ENCODE measurements at places on chromosomes 1 and 21. TPM values are rescaled to one million over a fixed set of nuclear protein-coding genes. Genes with fewer than 3 reads are reported as not detected.

DNA sequence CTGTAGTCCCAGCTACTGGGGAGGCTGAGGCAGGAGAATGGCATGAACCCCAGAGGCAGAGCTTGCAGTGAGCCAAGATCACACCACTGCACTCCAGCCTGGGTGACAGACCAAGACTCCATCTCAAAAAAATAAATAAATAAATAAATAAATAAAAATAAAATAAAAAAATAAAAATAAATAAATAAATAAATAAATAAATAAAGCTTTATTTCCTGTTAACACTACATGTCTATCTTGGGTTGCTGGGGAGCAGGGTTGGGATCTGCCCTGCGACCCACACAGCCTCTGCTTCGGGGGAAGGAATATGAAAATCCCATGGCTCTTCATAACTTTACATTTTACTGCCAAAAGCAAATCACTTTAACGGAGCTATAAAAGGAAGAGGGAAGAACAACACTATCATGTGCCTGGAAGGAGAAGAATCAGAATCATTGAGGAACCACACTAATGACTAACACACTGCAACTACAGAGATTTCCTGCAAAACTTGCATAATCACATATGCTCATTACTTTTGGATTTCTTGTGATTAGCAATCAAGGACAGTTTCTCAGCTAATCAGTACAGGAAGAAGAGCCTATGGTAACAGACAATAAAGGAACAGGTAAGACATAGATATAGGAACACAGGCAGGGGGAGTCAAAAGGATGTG, 72.8 kb upstream of the CD55 start:
- no peak for DNase-seq

- DNase-seq = peak; percentile 77
These were observed 29.7 kb downstream of the EPHA2 start for GRCh38 chr1:16126160-16126559.

The ERICH3 gene
- total RNA-seq = not detected

DNA sequence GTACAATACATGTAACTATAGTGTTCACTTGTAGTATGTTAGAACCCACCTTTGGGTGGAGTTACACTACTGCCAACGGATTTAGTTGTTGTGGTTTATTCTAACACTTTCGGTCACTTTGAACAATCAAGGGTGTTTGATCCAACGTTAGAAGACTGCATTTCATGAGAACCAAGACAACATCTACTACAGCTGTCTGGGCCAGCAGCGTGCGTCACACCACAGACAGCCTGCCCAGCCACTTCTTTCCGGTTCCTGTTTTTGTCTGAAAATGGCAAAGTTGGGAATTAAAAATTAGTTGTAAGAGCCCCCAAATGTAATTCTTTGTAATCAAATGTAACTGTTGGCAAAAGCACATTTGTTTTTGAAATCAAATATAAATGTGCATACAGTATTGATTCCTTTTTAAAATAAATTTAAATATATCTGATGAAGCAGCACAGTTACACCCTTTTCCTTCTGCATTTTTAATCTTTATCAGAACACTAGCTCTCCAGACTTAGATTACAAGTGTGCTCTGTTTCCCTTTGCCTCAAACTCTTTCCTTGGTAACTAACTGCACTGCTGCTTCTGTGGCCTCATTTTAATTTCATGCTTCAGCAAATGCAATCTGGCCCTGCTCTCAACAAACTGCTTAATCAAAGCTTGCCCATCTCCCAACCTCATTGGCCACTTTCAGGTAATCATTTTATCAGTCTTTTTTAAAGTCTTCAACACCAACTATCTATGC, 86.6 kb upstream of the DPH5 start:
- no peak for DNase-seq

DNA sequence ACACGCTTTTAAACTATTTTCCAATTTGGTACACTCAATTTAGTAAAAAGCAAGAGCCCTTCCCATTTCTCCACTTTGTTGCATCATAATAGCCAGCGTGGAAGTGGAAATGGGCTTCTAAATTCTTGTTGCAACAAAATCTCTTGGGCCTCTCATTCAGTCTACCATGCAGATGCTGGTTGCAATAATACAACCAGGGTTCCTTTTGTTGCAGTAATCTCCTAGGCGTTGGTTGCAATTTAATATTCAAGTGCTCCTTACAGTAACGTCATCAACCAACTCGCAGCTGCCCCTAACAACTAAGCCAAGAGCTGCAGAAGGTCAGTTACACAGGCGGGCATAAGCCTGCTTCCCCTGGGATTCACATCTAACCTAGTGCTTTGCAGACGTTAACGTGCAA, 2.7 kb upstream of the HDGF start:
- no peak for DNase-seq

DNA sequence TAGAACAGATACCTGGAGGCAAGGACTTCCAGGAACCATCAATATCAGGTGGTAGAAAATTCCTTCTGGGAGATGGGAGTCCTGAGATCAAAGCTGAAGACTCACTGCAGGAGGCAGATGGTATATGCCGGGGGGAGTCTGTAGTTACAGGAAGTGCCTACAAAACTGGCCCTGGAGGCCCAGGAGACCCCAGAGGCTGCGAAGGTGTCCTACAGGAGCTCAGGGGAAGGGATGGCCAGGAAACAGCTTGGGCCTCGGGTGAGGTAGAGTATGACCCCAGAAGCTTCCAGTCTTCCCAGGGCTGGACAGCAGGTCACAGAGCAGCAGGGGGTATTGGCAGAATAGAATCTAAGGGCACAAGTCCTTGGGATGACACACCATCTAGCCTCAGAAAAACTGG, 16.4 kb downstream of the IGFN1 start:
- DNase-seq = no peak

DNA sequence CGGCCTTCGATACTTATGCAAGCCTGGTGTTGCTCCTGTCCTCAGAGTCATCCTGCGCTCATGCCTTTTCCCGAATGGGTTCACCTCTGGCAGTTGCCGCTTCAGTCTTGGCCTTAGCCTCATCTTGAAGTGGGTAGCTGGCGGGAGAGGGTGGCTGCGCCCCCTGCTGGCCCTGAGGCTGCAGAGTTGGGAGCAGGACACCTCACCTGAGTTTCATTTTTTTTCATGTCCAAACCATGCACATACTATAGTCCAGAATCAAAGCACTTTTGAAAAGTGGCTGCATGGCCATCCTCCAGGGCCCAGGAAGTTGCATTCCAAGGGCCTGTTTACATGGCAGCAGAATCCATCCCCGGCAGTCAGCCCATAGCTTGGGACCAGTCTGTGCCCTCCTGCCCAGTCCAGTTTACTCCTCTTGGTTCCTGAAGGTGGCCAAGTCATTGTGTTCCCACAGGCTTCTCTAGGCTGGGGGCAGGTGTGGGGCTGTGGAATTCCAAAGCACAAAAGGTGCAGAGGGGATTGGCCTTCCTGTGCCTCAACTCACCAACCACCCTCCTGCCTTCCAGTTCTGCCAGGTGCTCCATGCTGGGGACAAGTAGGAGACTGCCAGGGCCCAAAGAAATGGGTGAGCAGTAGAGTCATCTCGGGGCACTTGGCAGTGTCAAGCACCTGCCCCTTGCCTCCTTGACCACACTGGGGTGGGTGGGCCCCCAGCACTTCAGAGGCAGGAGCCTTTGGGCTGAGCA, 44.0 kb downstream of the YARS1 start:
- peak; percentile 97 for DNase-seq

GRCh38 chr1:201538612-201539551, at the start of gene NAV1:
NAV1 (plus strand) TSS chr1:201539127; CDS start chr1:201622885, 83,758 bp downstream.
- peak; percentile 97 for DNase-seq

GRCh38 chr21:32516756-32517649, 68.3 kb downstream of the TCP10L start:
- peak; percentile 90 for DNase-seq

The KPNA6 gene
- total RNA-seq = 64.8 TPM

GRCh38 chr1:204128964-204129896, 22.6 kb downstream of the ETNK2 start:
- DNase-seq = peak; percentile 97

GRCh38 chr1:183946320-183946613, 91.3 kb downstream of the COLGALT2 start:
- no peak for DNase-seq

GRCh38 chr1:3166206-3166918, 97.4 kb downstream of the PRDM16 start:
- no peak for DNase-seq

DNA sequence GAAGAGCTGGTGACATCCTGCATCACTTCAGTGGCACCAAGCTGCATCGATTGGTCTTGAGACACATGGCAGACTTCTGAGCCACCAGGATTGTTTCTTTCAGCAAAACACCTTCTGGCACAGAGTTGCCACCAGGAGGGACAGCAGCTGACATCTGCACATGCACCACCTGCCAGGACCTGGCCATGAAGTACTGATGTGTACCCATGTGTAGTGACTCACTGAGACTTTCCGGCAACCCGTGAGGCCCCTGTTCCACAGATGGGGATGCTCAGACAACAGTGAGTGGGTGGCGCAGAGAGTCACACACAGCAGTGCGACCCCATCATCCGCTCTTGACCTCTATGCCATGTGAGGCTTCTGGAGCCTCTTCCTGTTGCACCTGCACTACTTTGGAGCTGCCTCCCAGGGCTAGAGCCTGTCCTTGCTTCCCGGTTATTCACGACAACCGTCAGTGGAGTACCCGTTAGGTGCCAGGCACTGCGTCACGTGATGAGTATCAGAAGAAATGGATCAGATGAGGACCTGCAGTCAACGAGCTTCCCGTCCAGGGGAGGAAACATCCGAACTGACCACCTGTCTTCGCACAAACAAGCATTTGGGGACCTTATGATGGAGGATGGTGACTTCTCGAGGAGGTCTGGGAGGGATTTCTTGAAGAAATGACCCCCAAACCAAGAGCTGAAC, 80.5 kb upstream of the VAMP3 start:
- peak; percentile 34 for DNase-seq
